Breast epithelium (tissue), 4 donors: ENCODE measurements at places on chromosomes 5 and 9. TPM values are rescaled to one million over a fixed set of nuclear protein-coding genes. Genes with fewer than 3 reads are reported as not detected.

- no peak for DNase-seq
Observed at GRCh38 chr5:150341331-150341730, 16.2 kb upstream of the TCOF1 start.

DNA sequence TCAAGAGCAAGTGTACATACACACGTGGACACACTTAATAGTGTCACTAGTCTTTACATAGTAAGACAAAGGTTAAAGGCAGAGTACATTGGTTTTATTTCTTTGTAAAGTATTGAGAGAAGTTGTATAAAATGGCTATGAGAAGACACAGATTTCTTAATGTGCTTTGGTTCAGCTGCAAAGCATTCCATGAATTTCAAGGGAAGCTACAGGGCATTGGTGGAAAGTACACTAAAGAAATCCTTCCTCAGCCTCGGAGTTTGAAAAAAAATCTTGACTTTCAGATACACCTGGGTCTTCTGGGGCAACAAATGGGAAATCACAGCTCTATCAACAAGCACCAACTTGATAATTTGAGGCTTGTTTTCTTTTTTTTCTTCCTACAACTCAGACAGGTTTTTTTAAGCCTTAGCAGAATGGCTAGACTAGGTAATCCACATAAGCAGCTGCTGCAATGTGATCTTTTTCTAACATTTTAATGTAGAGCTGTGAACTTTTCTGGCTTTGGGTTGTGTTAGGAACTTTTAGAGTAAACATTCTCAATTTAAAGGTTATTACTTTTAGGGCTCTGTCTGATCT is 140.4 kb upstream of the FST start:
- DNase-seq, result no peak

The NHP2 gene
- total RNA-seq, result 148 TPM

GRCh38 chr5:170313344-170313743 is 15.8 kb upstream of the LCP2 start:
- no peak for DNase-seq

- DNase-seq, result no peak
Observed at GRCh38 chr5:140185409-140185808, 10.4 kb downstream of the CYSTM1 start.

GRCh38 chr5:32869216-32869615 is 158.1 kb downstream of the NPR3 start:
- DNase-seq, result no peak
